ENCODE measurements at places on chromosomes 3 and 15.

DNA sequence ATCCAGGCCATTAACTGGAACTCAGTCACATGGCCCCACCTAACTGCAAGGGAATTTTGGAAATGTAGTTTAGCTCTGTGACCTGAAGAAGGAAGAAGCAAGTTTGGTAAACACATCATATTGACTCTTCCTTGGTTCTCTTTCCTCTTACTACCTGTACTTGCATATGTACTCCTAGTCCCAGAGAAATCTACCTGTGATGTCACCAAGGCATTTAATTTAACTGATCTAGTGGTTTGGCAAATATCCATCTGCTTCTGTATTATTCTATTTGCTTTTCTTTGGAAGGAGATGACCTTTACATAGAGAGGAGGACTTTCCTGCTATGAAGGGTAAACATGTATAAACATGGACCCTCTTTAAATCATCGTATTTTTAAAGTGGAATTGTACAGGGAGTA lies 150.8 kb downstream of the TMEM108 start:
- DNase-seq: no peak

GRCh38 chr3:52006017-52006819 lies 10.5 kb upstream of the RPL29 start:
- no peak for DNase-seq

DNA sequence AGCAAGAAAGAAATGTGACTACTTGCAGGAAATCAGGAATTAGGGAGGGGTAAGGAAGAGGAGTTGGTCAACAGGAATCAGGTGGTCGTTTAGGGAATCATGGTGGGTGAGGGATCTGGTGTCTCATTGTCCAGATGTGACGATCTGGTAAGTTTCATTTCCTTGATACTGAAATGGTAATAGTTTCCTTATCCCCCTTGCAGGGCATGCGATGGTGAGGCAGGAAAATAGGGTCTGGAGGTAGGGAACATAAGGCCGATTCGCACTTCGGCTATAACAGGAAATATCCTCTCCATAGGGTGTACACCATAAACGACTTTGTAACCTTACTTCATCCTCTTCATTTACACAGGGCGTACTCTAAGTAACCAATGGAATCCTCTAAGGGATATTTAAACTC lies 574 bp upstream of the LRRC34 start:
- no peak for DNase-seq

GRCh38 chr3:109696932-109697331 lies 359.6 kb upstream of the DPPA4 start:
- no peak for DNase-seq

GRCh38 chr15:68201879-68202261 lies 3.3 kb downstream of the CALML4 start:
- no peak for DNase-seq

DNA sequence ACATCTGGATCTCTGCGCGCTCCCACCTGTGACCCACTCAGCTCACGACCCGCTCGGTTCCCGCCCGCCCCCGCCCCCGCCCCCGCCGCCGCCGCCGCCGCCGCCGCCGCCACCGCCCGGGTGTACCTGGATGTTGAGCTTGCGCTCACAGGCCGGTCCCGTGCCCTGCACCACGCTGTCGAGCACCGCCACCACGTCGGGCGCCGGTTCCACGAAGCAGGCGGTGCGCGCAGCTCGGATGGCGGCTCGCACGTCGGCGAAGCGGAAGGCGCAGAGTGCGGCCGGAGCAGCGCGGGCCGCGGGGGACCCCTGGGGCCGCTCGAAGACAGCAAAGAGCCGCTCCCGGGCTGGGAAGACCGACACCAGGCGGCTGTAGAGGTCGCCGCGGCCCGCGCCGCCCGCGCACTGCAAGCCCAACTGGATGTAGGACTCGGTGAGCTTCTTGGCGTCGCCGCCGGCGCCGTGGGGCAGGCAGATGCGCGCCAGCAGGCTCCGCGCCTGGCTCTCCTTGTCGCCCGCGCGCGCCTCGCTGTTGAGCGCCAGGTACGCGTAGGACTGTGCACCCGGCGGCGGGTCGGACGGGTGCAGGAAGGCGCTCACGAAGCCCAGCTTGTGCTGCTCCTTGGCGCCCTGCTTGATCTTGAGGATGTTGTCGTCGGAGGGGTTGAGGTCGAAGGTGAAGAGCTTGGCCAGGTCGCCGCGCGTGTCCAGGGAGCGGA lies 1.1 kb downstream of the PLXND1 start:
- peak; percentile 28 for DNase-seq

DNA sequence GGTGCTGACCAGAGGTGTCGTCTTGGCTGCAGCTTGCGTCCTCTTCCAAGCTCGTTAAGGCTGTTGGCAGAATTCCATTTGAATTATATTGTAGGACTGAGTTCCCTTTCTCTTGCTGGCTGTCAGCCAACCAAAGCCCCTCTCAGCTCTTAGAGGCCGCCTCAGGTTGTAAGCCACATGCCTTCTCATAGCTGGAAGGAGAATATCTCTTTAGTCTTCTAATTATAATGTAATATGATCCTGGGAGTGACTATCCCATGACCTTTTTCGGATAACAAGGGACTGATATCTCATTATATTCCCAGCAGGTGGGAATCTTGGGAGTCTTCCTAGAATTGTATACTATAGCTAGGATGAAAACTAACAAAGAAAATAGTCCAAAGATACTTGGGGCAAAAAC lies 4.8 kb downstream of the SCG5 start:
- DNase-seq: no peak

DNA sequence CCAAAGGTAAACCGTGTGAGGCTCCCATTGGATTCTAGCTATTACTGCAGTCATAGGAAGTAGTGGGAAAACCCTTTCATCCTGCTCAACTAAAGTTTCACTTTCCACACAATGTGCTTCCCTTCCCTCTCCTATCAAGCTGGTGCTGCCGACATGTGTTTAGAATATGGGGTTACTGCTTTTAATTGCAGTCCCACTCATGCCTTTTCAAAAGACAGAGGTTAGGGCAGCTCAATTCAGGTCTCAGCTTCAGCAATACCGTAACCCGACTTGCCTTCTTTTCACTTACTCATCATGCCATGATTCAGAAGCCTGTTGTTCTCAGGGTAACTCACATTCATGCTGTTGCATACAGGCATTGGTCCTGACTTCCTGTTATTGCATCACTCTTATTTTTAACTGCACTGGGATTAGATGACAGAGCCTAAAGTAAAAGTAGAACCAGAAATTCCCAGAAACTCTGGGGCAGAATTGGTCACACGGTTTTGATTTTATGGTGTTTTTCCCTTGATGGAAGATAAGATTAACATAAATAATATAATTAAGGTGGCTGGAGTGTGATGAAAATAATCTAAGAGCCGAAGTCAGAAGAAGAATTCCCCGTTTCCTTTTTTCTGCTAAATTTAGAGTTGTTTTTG lies 45.7 kb downstream of the C2CD4B start:
- no peak for DNase-seq

- no peak for DNase-seq
These were observed 480 bp downstream of the CHRNA7 start for GRCh38 chr15:32030795-32031194.

- no peak for DNase-seq
These were observed 3.0 kb upstream of the COL8A1 start for GRCh38 chr3:99635348-99635747.

GRCh38 chr3:114179575-114179974 lies 723 bp upstream of the DRD3 start:
- no peak for DNase-seq

DNA sequence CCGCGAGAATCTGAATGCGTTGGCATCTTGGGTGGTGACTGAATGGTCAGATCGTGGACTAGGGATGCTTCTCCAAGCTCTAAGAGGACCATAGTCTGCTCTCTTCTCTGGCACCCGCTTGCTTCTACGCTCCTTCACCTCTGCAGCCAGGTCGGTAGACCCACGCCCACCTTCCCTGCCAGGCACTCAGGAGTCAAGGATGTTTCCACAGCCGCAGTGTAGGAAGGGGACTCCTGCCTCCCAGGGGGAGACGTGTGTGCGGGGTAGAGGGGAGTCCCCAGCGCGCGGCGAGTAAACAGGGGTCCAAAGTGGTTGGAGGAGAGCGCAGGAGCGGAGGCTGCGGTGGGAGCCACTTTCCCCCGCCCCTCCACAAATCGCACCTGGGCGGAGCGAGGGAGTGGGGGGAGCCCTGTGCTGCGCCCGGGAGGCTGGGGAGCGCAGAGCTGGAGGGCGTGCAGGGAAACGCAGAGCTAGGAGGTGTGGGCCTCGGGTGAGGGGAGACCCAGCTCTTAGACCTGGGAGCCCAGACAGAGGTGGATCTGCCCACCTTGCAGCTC lies 1.7 kb downstream of the LRRC3B start:
- no peak for DNase-seq

DNA sequence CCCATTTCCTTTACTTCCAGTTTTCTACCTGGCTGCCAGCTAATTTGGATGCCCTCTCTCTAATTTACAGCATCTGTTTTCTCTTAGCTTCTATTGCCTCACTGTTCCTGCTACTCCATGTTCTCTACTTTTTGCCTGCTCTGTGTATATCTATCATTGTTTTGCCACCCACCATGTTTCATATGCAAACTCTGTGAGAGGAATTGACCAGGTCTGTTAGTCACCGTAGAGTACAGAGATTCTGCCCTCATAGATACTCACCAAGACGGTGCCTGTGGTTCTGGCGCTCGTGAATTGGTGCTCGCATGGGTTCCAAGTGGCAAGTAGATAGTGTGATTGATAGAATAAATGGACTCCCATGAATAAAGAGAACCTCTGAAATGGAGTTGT lies 288.8 kb downstream of the CNTN6 start:
- no peak for DNase-seq

Data from activated T-helper 9 cell treated with anti-CD3 and anti-CD28 coated beads, Interleukin-2, amount 50 U/mL, for 16 hours (primary cell).